Hematopoietic multipotent progenitor cell treated with erythropoietin and hydrocortisone succinate and interleukin-3 and kit ligand, for 17 days (in vitro differentiated cells): ENCODE measurements at places on chromosomes 11 and 22.

DNA sequence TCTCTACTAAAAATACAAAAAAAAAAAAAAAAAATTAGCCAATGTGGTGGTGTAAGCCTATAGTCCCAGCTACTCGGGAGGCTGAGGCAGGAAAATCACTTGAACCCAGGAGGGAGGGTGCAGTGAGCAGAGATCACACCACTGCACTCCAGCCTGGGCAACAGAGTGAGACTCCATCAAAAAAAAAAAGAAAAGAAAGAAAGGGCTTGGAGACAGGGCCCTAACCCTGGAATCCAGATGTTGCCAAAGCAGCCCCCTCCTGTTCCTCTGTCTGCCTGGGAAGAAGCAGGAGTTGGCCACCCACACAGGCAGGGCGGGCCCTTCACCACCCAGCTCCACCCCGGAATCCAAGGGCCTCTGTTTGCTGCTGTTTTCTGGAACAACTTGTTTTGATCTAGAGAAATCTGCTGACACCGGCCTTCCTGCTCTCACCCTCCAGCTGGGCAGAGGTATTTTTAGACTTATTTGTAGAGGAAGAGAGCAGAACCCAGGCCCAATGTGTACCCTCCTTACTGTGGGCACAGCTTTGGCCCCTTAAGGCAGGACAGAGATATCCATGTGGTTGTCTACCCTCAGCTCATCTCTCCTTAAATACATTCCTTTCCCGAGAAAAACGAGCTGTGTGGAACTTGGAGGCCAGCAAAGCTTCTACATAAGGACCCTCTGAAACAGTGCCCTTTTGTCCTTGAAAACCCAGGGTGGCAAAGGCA, 2.7 kb upstream of the NEAT1 start:
- peak; percentile 95 for DNase-seq

DNA sequence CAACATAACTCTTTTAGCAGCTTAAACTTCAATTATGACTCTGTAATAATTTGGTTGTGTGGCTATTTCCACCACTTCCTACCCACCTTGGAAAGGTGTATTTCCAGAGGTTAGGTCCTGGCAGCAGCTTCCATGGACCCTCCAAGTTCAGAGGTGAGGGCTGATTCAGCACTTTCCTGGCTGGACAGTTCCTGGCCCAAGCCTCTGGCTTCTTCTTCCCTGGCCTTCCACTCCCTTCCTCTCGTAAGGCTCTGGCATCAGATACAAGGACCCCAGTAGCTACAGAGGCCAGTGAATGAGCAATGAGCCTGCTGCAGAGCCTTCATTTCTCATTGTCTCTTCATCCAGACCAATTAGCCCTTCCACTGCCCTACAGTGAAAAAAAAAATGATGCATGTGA, 98.1 kb upstream of the KIRREL3 start:
- no peak for DNase-seq

- no peak for DNase-seq
Observed at GRCh38 chr22:25165785-25166184, 33.9 kb upstream of the CRYBB3 start.

DNA sequence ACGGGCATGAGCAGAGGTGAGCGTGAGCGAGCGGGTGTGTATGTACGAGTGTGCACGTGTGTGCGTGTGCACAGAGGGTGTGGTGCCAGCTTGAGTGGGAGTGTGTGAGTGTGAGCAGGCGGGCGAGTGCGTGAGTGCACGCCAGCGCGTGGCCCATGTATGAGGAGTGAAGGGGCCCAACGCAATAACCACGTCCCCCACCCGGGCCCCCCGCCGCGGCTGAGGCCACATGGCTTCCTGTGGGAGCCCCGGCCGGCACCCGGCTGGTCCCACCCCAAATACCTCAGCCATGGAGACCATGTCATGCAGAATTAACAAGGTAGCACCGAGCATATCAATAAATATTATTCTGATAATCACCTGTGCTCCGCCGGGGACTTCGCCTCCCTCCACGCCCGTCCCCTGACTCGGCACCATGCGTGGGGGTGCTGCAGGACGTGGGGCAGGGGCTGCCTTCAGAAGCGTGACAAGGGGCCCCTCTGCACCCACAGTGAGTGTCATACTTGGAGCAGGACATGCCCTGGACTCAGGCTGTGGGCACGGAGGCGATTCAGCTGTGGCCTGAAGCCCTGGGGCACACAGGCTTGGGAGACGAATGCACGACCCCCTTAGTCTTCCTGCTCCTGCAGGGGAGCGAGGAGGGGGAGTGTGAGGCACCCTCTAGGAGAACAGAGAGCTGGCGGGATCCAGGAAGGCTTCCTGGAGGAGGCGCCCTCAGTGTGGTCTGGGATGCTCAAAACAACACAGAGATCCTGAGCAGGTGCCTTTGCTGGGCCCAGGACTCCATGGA, 5.6 kb upstream of the TRABD start:
- DNase-seq, result no peak
